Iris pigment epithelial cell (primary cell): ENCODE measurements at places on chromosomes 12 and 14.
A peak's percentile ranks its signal among the peaks of the same experiment; 100 is the strongest.

- DNase-seq: no peak
Measured at GRCh38 chr12:49059045-49059298, 1.6 kb downstream of the KMT2D start.

DNA sequence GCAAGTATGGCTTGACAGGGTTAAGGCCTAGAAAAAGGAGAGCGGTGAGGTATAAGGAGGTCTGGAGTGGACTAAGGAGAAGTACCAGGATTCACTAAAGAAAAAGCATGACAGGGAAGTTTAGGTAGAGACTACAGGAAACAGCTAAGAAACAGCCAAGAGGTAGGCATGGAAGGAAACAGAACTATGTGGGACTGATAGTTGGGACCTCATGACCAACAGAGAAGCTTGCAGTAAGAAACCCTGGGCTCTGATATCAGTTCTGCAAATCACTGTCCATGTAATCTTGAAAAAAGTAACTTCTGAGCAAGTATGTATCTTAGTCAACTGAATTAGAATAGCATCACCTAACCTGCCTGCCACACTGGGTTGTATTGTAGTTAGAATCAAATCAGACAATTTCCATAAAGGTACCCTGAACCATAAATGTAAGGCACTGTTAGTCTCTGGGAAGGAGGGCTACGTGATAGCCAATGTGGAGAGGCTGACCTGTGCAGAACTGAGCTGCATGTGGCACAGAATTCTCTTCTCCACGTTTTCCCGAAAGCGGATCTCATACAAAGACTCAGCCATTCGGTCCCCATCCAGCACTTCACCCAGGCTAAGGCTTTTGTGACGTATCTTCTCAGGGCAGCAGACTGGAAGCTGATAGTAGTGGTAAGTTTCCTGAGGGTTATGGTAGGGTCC lies 912 bp downstream of the TM9SF1 start:
- no peak for DNase-seq

DNA sequence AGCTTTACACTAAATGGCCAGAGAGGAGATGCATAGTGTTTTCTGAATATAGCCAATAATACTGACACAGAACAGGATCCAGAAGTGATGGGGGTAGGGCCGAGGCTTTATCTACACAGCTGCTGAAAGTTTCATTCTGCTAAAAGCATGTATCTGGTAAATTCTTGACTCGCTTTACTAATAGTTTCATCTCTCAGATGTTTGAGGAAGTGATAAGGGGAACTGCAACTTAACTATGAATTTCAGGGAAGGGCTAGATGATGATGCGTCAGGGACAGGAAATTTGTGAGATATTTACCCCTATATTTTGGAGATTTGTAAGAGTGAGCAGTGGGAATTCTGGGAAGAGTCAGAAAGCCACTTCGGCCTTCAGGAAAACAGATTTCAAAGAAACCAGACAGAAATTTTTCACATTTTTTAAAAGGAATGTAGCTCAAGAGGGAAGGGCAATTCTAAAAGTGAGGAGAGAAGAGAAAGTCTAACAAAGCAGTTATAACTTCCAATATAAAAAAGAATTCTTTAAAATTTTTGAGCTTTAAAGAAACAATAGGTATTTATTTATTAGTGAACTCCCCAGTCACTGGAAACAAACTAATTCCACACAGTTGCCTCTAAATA lies 243.1 kb downstream of the BCAT1 start:
- peak; percentile 31 for DNase-seq

DNA sequence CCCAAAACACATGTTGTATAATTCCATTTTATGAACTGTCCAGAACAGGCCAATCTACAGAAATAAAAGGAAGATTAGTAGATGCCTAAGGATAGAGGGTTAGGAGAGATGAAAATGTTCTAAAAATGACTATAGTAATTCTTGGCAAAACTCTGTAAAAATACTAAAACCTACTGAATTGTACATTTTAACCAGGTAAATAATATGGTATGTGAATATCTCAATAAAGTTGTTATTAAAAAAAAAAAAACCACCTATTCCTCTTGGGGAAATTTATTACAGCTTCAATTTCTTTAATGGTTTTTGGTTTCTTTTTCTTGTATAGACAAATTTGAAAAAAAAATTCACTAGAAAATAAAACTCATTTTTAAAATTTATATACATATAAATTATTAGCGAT lies 33.2 kb downstream of the YAF2 start:
- no peak for DNase-seq

DNA sequence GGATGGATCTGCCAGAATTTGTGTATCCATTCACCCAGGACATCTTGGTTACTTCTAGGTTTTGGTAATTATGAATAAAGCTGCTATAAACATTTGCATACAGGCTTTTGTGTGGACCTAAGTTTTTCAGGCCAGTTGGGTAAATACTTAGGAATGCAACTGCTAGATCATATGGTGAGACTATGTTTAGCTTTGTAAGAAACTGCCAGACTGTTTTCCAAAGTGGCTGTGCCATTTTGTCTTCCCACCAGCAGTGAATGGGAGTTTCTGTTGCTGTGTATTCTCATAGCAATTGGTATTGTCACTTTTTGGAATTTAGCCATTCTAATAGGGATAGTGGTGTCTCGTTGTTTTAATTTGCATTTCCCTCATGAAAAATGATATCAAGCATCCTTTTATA lies 133.0 kb downstream of the KIF26A start:
- peak; percentile 6 for DNase-seq

DNA sequence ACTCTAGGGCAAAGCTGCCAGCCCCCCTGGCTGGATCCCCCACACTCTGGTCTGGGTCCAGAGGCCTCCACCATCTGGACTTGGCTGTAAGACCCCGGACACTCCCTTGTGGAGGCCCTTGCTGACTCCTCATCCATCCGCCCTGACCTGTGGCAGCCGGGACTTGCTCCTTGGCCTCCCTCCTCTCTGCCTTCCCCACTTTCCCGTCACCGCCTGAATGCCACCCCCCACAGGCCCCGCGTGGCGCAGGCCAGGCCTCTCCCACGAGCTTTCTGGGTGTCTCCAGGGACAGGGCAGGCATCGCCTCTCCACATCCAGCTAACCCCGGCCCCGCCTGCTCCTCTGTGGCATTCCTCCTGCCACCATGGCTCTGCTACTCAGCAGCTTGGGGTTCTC lies 14.1 kb downstream of the JAG2 start:
- no peak for DNase-seq

GRCh38 chr12:60172266-60173211 lies 576.7 kb downstream of the SLC16A7 start:
- peak; percentile 51 for DNase-seq

DNA sequence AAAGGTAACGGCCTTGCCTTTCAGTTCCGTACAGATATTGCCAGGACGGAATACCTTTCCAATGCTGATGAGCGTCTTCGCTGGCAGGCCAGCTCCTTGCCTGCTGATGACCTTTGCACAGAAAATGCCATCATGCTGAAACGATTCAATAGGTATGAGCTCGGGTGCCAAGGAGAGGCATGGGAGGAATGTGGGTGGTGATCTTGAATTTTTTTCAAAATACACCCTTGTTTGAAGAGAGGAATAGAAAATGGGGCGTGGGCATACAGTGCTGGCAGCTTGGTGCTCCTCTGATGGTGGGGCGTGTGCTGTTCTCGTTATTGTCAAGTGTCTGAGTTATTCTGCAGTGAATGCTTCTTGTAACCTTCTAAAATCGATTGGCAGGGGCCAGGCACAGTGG lies 52.5 kb downstream of the HSP90AA1 start:
- DNase-seq: no peak

- no peak for DNase-seq
Measured at GRCh38 chr12:52952076-52952801, 3.3 kb downstream of the KRT18 start.

DNA sequence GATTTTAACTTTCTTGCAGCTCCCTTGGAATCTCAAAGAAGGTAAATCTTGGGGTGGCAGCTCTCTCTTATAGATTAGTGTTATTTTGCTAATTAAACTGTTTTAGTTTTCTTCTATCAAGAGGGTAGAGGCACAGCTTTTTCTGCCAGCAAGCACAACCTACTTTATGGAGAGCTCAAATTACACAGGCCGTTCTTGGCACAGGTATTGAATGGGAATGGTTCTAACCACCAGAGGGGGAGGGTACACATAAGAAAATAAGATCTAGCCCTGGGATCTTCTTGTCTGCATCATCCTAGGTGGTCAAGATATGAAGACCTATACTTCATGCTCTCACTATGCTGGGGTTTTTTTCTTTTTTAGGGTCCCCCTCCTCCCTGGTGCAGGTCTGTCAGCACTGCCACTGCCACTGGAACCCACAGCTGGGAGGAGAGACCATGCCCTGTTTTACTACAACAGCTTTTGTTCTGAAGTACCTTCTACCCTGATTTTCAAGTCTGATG lies 48.6 kb upstream of the STAC3 start:
- DNase-seq: peak; percentile 54

DNA sequence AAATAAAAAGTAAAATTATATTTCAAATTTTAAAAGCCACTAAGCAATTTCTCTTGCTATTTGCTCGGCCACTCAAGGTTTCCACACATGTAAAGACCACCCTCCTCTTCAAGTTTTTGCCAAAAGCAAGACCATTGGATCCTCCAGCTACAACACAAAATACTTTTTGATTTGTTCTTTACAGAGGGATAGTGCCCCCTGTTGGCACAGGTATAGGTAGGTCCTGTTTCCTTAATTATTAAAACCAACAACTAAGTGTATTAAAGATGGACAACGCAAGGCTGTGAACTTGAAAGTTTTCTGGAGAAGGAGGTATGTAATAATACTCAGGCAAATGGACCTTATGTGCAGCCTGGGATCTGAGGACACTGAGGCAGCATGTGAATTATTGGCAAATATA lies 23.8 kb downstream of the ATP6V1D start:
- DNase-seq: peak; percentile 48

- DNase-seq: no peak
Measured at GRCh38 chr12:122635471-122635870, 67.7 kb downstream of the HCAR2 start.

DNA sequence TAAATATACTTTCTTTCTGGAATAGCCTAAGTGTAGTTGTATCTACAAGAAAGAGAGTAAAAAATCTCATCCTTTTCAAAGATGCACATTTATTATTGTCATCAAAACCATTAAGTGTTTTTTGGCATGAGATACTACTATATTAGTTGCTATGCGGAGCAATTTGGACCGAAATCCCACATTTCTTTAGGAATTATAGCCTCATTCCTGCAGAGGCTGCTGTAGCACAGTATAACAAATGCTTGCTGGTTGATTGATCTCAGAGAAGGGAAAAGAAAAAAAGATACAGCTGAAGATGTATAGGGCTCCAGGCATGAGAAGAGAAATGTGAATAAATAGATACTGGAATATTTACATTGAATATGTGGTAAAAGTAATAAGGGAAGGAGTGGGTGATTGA lies 36.0 kb downstream of the RHOJ start:
- DNase-seq: no peak

DNA sequence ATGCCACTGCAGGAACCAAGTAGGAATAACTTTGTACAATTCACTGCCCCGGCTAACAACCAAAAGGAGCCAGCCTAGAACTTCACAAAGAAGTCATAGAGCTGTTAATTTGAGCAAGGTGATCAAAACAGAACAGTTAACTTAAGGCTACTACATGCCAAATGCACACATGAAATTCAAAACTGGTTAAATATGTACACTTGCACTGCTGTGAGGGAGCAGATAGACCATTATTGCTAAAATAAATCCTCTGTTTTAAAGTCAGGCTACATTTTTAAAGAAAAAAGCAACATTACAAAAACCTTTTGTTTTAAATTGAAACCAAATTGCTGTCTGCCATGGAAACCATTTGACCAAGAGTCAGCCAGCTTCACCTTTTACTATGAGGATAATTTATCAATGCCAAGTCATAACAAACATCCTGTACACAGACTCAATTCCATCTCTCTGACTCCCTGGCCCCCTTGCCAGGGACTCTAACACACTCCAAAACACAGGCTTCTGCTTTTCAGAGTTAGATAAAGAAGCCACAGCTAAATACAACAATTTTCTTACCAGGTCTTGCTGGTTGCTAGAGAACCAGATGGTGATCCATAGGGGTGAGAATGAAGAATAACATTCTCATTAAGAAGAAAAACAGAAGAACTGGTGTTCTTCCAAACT lies 84.0 kb downstream of the LRP6 start:
- peak; percentile 61 for DNase-seq

DNA sequence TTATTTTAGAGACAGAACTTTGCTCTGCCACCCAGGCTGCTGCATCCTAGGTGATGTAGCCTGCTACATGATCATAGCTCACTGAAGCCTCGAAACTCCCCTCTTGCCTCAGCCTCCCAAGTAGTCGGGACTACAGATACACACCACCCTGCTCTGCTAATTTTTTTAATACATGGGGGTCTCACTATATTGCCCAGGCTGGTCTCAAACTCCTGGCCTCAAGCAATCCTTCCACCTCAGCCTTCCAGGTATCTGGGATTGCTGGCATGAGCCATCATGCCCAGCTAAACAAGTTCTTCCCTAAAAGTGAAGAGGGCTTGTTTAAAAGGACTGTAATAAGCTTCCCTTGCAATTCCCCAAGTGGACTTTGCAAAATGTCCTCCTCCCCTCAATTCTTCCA lies 310.4 kb downstream of the PAWR start:
- DNase-seq: no peak

GRCh38 chr12:107917912-107918800 lies 143.7 kb downstream of the ASCL4 start:
- DNase-seq: peak; percentile 13
